CD14-positive monocyte (primary cell): ENCODE measurements at places on chromosomes 13 and 19.

DNA sequence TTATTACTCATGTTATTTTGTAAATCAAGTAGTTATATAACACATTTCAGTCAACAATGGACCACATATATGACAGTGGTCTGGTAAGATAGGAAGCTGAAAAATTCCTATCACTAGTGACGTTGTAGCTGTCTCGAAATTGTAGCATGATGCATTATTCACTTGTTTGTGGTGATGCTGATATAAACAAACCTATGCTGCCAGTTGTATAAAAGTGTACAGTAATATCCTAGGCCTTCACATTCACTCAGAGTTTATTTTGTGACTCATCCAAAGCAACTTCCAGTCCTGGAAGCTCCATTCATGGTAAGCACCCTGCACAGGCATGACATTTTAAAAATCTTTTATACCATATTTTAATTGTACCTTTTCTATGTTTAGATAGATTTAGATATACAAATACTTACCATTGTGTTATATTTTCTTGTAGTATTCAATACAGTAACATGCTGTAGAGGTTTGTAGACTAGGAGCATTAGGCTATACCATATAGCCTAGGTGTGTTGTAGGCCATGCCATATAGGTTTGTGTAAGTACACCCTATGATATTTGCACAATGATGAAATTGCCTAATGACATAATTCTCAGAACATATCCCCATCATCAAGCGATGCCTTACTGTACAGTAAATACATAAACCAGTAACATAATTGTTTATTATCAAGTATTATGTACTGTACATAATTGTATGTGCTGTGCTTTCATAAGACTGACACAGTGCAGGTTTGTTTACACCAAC lies 49.3 kb downstream of the IFT88 start:
- DNase-seq, result no peak

- no peak for DNase-seq
Measured at GRCh38 chr13:99273128-99273527, 14.9 kb upstream of the GPR18 start.

- DNase-seq, result no peak
Measured at GRCh38 chr13:78596736-78597601, 6.4 kb downstream of the POU4F1 start.

GRCh38 chr19:8640402-8641004 lies 10.1 kb downstream of the NFILZ start:
- DNase-seq, result peak; percentile 99

DNA sequence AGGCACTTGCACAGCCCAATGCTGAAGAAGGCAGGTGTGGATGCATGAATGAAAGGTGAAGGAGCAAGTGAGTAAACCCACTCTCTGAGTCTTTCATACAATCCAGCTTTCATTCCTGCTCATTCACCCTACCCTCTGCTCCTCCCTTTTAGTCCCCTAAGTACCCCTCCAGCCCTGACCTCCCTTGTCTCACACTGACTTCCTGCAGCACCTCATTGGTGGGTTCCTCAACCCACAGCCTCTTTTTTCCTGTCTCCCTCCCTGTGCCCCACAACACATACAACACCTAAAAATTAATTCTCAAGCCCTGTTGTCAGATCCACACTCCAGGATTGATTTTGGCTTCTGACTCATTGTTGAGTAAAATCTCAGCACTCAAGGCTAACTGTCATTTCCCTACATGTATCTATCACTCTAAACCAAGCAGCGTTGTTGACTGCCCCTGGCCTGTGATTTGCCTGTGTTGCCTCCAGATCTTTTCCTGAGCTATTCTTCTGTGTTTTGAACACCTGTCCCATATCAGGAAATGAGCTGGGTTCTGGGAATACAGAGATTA lies 177.3 kb upstream of the SERP2 start:
- no peak for DNase-seq

- DNase-seq, result peak; percentile 83
Measured at GRCh38 chr19:19540064-19540714, 2.1 kb downstream of the CILP2 start.

DNA sequence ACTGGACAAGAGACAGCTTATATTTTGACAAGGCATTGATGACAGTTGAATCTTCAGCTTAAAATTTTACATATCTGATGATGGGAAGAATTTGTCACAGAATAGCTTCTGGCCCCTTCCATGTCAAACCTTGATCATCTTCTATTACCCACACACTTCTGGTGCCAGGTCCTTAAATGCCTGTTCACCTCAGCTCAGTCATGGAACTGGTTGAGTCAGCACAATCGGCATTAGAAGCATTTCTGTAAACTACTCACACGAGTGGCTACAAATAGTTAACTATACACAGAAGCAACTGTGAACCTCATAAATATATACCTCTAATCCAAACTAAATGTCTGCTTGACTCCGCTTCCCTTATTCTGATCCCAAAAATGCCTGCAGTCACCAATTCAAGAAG lies 161.2 kb downstream of the FOXO1 start:
- DNase-seq, result no peak

DNA sequence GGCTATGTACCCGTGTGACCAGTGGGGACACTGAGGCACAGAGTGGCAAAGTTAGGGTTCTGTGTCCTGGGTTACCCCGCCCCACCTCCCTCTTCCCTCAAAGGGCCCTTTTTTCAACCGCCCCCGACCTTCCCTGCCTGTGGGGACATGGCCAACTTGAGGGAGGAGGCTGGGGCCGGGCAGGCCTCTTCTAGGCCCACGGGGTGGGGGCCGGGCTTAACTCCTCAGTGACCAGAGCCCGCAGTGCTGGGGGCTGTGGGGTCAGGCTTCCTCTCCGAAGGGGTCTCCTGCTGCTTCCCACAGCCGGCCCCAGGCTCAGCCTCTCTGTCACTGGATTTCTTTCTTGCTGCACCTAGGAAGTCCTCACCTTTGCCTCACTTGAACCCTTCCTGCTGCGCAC lies 23.9 kb downstream of the PIAS4 start:
- no peak for DNase-seq

DNA sequence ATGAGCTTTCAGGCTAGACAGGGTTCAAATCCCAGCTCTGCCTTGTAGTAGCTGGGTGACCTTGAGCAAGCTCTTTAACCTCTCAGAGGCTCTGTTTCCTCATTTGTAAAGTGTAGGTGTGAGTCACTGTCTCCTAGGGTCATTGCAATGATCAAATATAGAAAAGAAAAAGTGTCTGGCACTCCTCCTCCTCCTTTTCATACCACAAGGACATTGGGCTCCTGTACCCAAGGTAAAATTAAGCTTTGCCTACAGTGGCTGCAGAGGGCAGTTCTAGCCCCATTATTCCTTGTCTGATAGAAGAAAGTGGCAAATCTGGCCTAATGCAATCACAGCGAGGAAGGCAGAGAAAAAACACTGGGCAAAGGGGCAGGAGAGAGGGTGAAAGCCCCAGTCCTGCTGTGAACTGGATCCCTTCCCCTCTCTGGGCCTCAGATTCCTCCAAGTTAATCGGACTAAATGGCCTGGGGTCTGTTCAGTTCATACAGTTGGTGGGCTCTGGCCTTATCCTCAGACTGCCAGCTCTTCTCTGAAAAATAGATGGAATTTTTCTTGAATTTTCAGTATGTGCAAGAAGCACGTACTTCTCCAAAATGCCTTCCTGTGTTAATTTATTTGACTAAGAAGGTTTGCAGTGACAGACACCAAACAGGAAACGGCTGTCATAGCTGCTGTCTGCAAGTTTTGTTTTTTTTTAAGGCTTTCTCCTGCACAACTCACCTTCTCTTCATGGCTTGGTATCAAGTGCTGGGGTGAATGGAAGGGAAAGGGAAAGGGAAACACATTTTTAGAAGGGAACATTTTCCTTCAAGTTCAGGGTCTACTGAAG lies 35.3 kb downstream of the RGCC start:
- peak; percentile 89 for DNase-seq

GRCh38 chr13:83086948-83087347 lies 795.3 kb downstream of the SLITRK1 start:
- DNase-seq, result no peak
